Kidney epithelial cell (primary cell): ENCODE measurements at places on chromosomes 5 and 9. TPM values are rescaled to one million over a fixed set of nuclear protein-coding genes. Genes with fewer than 3 reads are reported as not detected.
A peak's percentile ranks its signal among the peaks of the same experiment; 100 is the strongest.

DNA sequence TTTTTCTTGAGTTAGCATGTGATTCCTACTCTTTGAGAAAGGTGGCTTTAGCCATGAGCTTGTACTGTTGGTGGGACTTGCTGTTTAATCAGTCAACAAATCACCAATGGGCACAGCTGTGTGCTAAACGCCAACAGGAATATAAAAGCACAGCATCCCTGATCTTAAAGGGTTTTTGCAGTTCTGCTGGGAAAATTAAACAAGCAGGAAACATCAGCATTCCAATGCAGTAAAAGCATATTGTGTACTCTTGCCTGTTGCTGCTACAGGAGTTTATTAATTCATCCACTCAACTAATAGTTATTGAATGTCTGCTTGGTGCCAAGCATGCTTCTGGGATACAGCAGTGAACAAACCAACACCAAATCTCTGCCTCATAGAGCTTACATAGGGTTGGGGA is 27.4 kb upstream of the F2RL1 start:
- no peak for DNase-seq

DNA sequence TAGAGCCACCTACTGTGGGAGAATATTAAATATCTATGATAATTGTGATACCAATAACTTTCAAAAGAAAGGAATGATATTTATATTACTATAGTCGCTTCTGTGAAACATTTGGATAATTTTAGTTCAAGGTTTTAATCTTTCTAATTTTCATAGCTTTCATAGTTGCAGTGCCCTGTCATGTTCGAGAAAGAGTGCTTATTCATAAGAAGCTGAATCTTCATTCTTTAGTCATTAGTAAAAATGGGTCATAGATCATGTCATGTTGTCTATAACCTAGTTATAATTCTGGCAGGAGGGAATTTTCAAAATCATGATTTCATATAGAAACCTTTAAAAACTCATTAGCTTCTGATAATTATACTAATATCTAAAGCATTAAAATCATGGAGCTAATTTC is 685.6 kb downstream of the CETN3 start:
- DNase-seq, result no peak

DNA sequence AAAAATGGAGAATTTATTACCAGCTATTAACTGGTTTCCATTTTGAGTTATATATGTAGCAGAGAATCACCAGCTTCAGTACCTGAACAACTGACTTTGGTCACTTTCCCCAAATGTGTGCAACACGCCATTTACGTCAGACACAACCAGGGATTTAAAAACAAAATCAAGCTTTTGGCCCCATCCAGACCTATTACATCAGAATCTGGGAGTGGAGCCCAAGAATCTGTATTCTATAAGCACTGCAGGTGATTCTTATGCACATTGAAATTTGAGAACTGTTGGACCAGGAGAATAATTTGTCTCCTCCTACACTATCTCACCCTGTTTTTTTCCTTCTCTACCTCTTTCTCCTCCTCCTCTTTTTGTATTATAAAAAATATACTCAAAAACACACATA is 295.9 kb downstream of the PRELID2 start:
- no peak for DNase-seq

GRCh38 chr5:39730006-39730405 is 305.2 kb upstream of the DAB2 start:
- no peak for DNase-seq

DNA sequence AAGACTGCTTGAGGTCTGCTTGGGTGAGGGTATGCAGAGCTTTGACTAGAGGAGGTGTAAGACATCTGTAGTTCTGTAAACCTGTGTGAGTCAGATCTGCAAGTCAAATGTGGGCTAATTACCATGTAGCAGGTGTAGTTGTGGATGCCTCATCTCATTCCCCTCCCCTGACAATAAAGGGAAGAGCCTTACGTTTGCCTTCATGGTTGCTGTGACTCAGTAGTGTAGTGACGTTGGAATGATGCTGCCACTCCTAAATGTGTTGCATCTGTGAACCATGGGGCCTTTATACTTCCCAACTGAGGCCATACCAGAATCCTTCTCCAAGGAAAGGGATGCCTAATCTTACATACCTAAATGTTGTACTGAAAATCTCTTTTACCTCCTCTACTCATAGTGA is 26.0 kb downstream of the PRDM6 start:
- DNase-seq, result no peak

GRCh38 chr5:131396015-131396414 is 132.2 kb downstream of the CDC42SE2 start:
- no peak for DNase-seq

- DNase-seq, result no peak
Observed at GRCh38 chr5:156354571-156354970, 27.6 kb downstream of the SGCD start.

DNA sequence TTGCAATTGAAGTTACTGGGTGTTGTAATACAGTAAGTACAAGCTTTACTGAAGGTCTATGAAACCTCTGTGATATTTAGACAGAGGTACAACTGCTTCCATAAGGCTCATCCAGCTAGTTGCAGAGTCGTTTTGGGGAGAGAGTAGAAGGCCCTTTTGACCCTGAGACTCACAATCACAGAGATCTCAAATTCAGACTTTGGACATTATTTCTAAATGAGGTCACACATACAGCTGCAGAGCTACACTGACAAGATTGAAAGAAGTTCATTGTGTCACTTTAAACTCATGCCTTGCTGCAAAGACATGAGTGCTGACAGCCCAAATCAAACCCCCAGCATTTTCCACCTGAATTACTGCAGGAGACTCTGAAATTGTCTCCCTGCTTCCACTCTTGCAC is 205.9 kb upstream of the TMEM161B start:
- DNase-seq, result no peak

GRCh38 chr9:32698706-32699277 is 63.3 kb upstream of the TAF1L start:
- peak; percentile 14 for DNase-seq

The UBQLN1 gene
- 133 and 142 TPM in 2 replicates for total RNA-seq

GRCh38 chr5:55935371-55935770 is 59.4 kb downstream of the IL6ST start:
- no peak for DNase-seq

GRCh38 chr5:109697339-109697738 is 7.6 kb downstream of the MAN2A1 start:
- no peak for DNase-seq

DNA sequence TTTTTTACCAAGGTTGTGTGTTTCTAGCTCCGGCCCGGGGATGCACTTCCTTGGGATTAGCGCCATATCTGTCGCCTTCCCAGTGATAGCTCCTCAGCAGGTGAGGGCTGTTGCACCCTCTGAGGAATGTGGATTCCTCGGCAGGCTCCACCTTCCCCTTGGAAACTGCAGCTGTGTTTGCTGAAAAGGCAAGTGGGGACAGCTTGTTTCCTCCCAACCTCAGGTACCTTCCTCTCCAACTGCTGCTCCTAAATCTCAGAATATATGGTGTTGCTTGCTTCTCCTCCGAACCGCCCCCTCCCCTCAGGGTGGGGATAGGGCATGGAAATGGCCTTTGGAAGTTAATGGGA is 1.3 kb downstream of the SLC1A1 start:
- no peak for DNase-seq

DNA sequence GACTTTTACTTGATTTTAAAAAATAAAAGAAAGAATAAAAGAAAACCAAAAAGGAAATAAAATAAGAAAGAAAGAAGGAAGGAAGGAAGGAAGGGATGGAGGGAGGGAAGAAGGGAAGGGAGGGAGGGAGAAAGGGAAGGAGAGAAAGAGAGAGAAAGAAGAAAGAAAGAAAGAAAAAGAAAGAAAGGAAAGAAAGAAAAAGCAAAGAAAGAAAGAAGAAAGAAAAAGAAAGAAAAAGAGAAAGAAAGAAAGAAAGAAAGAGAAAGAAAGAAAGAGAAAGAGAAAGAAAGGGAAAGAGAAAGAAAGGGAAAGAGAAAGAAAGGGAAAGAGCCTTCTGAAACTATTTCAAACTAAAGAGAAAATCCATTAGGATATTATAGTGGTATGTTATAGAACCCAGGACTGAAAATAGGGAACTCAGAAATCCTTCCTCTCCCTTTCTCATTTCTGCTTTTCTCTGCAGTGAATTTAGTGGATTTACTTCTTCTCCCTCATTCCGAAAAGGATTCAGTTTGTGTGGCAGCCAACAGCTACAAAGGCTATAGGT is 414.7 kb upstream of the CCNG1 start:
- no peak for DNase-seq

- DNase-seq, result no peak
Observed at GRCh38 chr9:16721972-16722371, 148.5 kb downstream of the BNC2 start.

DNA sequence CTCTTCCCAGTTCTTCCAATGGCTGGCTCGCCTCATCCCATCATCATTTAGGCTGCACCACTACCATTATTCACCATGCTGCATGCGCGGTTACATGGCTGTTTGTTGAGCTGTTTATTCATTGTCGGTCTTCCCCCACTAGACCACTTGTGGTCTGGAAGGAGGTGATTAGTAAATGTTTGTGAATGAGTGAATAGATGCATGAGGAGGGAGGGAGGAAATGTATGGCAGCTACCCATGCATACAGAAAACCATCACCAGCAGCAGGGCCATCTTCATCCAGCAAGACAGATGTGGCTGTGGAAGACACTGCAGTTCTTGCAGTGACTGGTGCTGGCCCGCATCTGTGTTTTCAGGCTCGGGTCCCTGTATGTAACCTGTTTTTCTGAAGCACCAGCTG is 113.3 kb upstream of the SAP30L start:
- no peak for DNase-seq

- DNase-seq, result no peak
Observed at GRCh38 chr9:6330958-6331634, 2.9 kb downstream of the TPD52L3 start.

DNA sequence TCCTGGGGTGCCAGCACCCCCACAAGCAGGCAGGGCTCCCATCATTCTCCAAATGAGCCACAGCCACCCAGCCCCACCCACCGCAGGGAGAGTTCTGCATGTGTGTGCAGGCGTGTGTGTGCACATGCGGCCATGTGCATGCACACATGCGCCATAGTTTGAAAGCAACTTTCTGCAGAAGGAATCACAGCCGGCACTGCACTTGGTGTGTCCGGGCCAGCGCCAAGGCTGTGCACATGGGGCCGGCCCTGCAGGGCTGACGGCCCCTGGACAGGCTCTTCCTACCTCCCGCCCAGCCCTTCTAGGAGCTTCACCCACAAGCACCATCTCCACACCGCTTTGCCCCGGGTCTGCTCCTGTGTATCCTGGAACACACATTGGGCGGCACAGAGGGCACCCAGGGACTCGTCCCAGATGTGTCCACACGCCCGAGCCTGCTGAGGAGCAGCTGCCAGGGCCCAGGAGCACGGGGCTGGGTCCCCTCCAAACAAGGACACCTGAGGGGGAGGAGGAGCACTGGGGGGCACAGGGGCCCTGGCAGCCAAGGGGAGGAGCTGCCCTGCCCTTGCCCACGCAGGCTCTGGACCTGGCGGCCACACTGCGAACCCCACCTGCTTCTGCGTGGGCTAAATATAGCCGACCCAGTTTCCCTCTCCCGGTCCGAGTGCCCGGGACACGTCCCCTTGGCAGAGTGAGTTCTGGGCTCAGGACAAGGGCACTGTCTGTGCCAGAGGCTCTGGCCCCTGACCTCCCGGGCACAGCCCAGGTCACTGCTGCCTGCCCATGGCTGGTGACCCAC is 19.1 kb downstream of the TPPP start:
- DNase-seq, result no peak

DNA sequence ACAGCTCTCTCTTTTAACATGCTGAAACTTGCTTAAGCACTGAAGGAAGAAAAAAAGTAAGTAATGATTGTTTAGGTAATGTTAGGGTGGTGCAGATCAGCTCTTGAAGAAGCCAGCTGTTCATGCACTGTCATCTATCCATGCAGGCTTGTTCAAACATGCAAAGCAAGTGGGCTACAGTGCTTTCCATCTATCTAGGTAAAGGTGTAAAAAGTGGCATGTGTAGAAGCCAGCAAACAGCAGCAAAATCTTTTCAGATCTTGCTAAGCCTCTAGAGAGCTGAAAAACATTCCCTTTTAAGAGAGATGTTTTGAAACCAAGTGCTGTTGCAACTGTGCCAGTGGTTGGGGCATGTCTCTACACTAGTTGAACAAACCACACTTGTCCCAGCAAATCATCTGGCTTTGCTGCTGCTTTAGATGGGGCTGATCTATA is 214.4 kb downstream of the EFNA5 start:
- DNase-seq, result no peak

- no peak for DNase-seq
Observed at GRCh38 chr5:148255456-148255855, 13.1 kb upstream of the SPINK13 start.

The BNC2 gene
- total RNA-seq, result 0.96 and 1.5 TPM in 2 replicates

- no peak for DNase-seq
Observed at GRCh38 chr5:36052538-36052937, 14.1 kb downstream of the UGT3A2 start.

DNA sequence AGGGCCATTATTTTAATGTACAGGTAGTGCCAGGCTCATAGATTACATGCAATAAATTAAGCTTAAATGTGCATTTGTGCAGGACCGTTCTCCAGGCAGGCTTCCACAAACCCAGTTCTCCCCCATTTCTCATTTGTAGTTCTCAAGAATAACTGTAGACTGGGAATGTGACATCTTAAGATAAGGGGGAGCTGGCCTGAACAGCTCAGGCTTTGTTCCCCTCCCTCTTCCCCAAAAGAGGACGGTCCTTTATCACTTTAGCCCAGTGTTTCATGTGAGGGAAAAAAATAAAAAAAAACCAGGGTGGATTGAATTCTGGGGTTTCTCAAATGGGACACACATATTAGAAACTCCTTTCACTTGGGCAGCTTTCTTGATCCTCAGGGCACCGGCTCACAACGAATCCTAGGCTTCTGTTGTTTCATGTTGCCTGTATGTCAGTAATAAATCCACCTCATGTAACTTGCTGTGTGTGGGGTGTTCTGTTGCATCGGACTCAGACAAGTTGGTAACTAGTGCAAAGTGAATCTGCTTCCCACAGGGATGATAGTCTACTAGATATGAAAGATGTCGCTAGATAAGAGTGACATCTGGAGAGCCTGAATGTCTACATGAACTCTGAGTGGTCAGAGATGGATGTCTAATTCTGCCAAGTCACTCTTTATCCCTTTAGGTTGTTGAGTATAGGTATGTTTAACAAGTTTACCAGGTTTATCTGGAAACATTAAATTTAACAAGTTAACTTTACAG is 2030.6 kb upstream of the NUDT12 start:
- DNase-seq, result no peak

The SURF4 gene
- total RNA-seq, result 188 and 198 TPM in 2 replicates

The RBM22 gene
- total RNA-seq, result 55.6 and 56.7 TPM in 2 replicates

DNA sequence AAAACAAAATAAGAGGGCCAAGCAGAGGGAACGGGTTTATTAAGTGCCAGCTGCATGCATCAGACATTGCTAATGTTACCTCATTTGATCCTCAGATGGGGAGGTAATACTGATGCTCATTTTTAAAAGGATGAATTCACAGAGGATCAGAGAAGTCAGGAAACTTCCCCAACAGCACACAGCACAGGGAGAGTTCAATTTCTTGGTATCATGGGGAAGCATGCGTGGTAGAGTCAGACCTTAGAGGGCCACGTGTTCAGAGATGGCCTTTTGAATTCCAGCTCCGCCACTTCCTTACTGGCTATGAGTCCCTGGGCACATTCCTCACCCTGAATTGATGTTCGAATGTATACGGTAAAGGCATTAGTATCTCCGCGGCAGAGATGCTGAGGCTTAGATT is 108.3 kb downstream of the MYO10 start:
- DNase-seq, result no peak

- DNase-seq, result no peak
Observed at GRCh38 chr5:7578071-7578470, 182.1 kb downstream of the ADCY2 start.

The WNT8A gene
- total RNA-seq, result not detected in 2 replicates
